ENCODE measurements at places on chromosomes 1 and 21.

- DNase-seq, result no peak
Observed at GRCh38 chr21:45941717-45942546, 39.6 kb upstream of the COL6A1 start.

DNA sequence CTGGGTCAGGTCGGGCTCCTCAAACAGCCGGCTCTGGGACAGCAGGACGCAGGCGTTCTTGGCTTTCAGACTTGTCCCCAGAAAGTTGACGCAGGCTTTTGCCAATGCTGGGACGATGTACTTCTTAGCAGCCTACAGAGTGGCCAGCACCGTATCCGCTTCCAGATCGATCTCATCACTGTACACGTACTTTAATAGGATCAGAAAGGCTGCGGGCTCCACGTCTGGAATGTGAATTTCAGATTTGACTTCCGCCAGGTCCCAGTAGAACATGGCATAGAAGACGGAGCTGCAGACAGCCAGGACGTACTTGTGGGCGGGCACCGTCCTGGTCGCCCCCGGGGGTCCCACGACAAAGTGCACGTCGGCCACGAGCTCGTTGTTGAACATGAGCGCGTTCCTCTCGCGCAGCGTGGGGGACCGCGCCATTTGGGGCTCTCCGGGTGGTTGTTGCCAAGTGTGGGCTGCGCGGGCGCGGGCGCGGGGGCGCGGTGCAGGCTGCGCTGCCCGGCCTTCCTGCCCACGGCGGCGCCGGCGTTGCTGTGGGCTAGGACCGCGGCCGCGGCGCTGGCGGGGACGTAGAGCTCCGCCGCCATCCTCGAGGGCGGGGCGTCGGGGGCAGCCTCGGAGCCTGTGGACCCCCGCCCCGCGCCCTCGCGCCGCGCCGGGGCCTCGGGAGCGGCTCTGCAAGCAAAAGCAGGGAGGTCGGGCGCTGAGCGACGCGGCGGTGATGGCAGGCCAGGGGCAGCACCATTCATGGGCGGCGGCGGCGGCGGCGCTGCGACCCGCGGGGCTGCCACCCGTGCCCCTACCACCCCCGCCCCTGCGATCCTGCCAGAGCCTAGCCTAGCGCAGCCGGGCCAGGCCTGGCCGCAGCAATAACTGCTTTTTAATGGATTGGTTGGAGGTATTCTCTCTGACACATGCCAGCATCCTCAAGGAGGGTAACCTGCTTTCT, 10.6 kb downstream of the CNR2 start:
- no peak for DNase-seq

DNA sequence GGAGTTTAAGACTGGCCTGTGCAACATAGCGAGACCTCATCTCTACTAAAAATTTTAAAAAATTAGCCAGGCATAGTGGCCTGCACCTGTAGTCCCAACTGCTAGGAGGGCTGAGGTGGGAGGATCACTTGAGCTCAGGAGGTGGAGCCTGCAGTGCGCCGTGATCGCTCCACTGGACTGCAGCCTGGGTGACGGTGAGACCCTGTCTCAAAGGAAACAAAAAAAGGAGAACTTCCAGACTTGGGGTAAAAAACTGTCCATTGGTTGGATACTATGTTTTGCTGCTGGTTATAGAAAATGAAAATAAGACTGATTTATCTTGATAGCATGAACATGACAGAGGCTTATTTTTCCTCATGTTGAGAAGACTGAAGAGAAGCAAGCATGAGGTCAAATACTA, 79.4 kb downstream of the WDR4 start:
- no peak for DNase-seq

GRCh38 chr21:43317959-43318358, 109.0 kb downstream of the SIK1 start:
- no peak for DNase-seq

DNA sequence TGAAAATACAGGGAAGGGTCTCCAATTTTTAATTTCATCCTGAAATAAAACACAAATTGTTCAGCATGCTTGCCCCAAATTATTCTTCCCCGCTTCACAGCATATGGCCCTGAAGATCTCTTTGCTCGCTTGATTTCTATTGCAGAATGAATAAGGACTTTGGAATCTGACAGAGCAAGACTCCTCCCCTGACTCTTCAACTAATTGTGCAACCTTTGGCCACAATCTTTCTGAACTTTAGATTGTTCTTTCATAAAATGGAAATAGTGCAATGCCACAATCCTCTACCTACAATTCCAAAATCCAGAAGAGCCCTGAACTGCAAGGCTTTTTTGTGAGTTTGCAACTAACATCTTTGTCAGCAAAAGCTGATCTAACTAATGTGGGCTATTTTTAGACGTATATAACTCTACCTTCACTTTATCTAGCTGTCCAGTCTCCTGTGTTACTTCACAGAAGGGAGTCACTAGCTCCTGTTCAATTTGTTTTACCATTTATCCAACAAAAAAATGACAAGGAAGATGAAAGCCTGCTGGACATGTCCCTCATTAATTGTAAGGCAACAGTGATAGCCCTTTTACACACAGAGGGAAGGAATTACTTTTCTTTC, 13.4 kb downstream of the RNASEL start:
- no peak for DNase-seq

DNA sequence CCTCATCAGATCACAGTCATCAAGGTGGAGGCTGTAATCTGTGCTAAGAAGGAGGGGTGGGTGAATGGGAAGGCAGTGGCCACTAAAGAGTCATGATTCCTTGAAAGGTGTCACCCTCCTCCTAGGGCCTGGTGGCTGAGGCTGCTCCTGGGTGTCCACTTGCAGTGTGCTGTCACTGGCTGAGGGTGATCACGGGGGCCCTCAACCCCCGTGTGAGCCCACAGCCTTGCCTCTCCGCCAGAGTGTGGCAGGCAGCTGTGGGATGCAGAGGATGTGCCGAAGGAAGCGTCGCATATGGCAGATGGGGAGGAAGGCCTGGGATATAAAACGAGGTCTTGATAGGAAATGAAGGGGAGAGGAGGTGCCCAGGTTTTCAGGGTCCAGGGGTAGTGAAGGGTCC, 476.5 kb downstream of the PTPRU start:
- DNase-seq, result no peak

GRCh38 chr1:90134175-90134955, 139.5 kb downstream of the ZNF326 start:
- DNase-seq, result no peak

GRCh38 chr1:180777072-180777689, 135.5 kb upstream of the KIAA1614 start:
- DNase-seq, result no peak

- no peak for DNase-seq
Observed at GRCh38 chr1:241696172-241696814, 44.2 kb downstream of the WDR64 start.

DNA sequence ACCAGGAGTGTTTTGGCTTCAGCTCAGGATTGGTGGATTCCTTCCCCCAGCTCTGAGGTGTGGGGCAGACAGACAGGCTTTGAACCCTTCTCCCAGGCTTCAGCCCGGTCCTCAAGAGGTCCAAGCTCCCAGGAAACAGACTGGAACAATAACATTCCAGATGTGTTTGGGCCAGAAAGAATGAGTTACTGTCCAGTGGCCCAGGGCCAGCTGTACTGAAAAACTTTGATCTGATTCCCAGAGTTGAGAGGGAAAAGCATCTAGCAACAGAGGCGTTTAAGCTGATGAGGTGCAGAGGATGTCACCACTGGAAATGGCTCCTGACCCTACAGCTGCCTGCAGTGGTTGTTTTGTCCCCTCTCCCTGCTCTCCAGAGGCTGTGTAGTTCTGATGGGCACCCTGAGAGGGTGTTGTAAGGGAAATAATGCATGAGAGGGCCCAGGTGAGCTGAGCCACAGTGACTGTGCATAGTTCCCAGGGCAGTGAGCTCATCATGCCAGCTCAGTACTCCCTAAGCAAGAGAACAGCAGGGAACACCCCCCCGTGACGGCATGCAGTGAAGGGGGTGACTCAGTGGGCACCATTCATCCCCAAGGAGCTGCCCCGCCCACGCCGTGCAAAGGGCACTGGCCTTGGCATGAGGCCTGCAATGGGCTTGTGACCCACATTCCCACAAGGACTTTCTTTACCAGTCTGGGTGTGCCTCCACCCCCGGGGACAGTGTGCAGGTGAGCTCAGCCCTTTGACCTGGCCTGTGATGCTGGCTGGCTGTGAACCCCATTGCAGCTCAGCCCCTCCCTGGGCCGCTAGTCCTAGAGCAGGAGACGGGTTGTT, 13.8 kb upstream of the SFN start:
- DNase-seq, result no peak

GRCh38 chr1:56644919-56645676, at the start of gene PRKAA2:
Gene PRKAA2, plus strand, starts transcription at chr1:56645314. Its CDS starts 74 bp downstream, at chr1:56645388.
- DNase-seq, result no peak

- DNase-seq, result no peak
Observed at GRCh38 chr1:101220906-101221305, 15.9 kb upstream of the S1PR1 start.

DNA sequence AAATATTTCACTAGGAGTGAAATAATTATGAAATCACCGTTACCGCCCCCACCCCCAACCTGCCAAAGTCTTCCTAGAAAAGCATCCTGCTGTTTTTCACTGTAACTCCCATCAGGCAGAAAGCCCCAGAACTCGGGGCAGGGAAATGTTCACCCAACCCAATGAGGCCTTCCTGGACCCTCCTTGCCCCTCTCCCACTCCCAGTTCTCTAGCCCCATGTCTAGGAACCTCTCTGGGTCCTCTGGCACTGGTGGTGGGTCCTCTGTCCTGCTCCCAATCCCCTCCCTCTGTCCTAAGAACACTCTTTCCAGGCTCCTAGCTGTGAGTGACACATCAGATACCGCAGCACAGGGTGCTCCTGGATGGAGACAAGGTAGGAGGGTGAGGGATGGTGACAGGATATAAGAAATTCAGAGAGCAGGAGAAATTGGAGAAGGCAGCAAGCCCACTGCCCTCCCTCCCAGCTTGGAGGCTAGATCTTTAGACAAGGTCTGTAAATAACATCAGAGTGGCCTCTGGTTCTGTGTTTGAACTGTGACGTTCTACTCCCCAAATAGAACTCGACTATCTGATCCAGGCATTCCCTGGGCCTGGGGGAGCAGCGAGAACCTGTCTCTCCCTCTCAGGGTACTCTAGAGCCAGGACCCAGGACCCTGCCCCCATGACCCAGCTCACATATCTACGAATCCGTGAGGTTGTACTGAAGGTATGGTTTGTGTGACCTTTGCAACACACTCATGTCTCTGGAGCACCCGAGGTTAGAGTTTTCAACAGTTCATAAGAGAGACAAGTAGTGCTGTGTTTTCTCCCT, 23.3 kb upstream of the BTG2 start:
- DNase-seq, result no peak

DNA sequence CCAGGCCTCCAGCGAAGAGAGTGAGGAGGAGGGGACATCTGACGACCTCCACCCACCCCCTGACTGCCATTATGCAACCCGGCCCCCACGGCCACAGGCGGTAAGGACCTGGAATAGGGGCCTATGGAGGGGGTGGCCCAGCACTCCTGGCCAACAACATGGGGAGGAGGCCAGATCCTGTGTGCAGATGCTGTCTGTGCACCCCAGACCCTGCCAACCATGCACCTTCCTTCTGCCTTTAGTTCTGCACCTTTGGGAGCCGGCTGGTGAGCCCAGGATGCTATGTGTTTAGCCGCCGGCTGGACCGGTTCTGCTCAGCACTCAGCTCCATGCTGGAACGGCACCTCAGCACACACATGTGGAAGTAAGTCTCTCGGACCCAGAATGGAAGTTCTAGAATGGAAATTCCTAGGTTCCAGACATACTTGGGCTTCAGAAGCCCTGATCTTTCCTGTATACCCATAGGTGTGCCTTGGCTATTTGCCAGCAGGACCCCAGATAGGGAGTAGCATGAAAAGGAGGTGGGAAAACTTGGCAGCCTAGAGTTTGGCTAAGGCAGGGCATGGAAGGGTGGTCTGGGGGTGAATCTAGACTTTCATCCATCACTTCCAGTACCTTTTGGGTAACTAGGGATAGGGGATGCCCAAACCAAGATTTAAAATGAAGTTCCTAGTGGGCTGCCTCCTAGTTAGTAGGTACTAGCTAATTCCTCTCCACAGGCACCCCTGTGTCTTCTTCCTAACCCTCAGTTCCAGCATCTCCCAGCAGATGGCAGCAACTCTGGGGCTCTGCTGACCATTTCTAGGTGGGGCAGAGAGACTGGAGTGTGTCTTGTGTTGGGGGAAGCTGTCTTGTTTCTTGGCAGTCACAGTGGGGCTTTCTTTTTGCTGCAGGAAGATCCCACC, 3.6 kb upstream of the CYB561D1 start:
- DNase-seq, result peak; percentile 68

- DNase-seq, result no peak
Observed at GRCh38 chr1:1291023-1291528, 10.8 kb downstream of the SCNN1D start.

DNA sequence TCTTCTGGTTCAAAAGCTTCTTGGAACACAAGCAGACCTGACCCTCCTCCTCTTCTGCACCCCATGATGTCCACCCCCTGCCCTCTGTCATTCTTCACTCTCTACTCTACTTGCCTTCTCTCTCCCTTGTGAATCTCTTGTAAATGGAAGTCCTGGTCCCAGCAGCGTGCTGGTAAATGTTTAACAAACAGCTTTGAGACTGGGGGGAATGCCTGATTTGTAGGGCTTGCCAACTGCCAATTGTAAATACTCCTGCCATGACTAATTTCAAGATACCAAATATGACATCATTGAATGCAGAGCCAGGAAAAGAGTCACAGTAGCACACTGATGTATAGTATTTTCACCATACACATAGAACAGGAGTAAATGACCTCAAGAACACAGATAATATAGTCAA, 40.9 kb upstream of the LRRN2 start:
- no peak for DNase-seq
